ENCODE measurements at places on chromosomes 11 and 22.

DNA sequence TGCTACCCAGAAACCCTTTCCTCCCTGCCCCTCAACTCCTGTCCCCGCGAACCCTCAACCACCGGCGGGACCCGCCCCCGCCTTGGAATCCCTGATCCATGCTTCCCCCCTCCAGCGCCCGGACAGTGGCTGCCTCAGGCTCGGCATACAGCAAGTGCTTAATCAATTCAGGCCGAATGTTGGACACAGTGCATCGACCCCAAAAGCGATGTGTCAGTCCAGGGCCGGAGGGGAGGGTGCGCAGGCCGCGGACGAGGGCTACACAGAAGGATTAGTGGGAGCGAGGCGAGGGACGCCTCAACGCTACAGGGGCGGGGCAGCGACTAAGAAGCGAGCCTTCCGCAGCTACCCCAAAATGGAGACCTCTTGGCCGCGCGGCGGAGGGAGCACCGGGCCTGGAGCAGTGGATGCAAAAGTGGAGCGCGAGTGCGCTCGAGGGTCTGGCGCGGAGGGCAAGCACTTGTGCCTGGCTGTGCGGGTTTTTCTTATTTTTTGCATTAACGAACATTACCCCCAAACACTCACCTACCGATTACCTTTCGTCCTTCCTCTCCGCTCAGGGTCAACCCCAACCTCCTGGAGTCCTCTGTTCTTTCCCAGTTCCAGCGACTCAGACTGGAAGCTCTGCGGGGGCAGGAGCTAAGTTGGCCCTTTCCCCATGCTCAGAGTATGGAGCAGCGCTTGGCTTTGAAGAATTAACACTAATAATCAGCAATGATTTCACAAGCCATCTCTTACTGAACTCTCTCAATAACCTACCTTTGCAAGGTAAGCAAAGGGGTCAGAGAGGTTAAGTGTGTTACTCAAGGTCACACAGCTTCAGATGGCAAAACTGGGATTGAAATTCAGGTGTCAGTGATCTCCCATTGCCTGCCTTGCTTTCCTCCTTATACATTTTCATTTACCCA is 30.0 kb upstream of the WNT11 start:
- peaks cover 13% of the 10 kb centered on the region for H3K4me1 ChIP-seq
- H3K27me3 ChIP-seq = peaks cover 34% of the 10 kb centered on the region
- peak; percentile 67 for DNase-seq
- peak overlapping the region; percentile 94 for H3K4me3 ChIP-seq
- H3K36me3 ChIP-seq = no peaks in the 10 kb centered on the region

DNA sequence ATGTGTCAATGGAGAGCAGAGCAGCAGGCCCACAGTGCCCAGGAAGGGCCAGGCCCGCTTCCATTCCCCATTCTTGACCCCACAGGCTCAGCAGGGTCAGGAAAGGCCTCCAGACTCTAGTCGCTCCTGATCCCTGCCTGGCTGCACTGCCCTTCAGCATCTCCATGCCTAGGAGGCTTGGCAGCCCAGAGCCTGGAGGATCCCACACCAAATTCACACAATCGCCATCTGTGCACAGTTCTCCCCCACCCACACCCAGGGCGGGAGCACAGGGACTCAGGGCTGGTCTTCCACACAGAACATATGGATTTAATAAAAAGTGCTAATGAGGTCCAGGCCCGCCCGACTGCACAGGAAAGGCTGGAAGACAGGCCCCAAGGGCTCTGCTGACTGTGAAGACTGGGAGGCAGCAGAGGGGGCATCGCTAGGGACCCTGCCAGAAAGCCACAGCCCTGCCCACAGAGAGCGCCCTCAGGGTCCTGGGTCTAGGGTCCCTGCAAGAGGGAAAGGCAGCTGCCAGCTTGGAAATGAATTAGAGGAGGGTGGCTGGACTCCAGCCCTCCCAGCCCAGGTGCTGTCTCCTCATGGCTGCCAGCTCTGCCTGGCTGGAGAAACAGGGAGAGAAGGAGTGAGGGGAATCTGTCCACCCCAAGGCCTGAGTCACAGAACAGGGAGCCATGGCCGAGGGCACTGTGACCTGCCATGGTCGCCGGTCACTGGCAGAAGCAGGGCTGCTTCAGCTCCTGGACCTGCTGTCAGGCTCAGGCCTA is 39.7 kb downstream of the DKK3 start:
- peaks cover 16% of the 10 kb centered on the region for H3K27me3 ChIP-seq
- H3K4me1 ChIP-seq = peaks cover 47% of the 10 kb centered on the region
- H3K27ac ChIP-seq = peak overlapping the region; percentile 73
- no peak overlapping the region for H3K4me3 ChIP-seq

DNA sequence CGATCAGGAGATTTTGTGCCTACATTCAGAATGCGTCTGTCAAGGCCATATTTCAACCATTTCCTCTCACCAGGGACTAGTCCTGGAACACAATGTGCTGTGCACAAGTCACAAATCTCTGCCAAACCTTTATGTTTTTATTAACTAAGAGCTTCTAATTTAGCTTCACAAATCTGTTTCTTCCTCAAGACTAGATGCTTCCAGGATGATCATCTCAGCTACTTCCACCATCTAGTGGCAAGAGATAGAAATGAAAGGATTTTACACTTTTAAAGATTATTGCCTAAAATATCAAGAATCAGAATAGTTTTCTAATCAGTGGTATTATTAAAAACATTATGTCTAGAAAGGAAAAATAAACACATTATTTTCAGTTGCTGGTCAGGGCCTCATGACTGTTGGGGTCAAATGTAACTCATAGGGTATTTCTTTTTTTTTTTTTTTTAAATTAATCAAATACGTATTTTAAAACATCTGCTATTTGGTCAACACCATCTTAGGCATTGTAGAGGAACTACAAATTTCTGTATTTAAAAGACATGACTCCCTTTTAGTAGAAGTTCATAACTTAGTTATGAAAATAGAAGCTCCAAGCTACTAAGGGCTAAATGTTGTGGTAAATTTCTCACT is 1102.6 kb downstream of the DLG2 start:
- no peak overlapping the region for H3K27ac ChIP-seq
- H3K4me3 ChIP-seq = no peak overlapping the region
- no peaks in the 10 kb centered on the region for H3K27me3 ChIP-seq
- no peak for DNase-seq

DNA sequence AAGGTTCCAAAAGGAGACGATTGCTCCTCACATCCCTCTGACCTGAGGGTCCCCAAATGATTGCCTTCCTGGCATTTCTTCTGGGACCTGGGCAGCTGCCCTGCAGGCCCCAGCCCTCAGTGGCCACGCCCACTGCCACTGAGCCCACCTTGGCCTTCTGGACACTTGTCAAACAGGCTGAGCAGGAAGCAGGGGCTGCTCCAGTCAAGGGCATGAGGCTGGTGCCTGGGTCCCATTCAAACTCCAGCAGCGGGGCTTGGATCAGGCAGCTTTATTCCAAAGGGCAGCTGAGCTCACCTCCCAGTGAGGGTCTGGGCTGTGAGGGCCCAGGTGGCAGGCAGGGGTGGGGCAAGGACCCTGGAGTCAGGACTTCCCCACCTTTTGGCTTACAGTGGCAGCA is 13.6 kb downstream of the KCTD17 start:
- no peak overlapping the region for H3K4me3 ChIP-seq
- peaks cover 7% of the 10 kb centered on the region for H3K4me1 ChIP-seq
- no peaks in the 10 kb centered on the region for H3K36me3 ChIP-seq
- H3K27ac ChIP-seq = no peak overlapping the region
- no peak for DNase-seq

GRCh38 chr11:44661311-44661717 is 65.4 kb upstream of the TSPAN18 start:
- no peak overlapping the region for H3K4me3 ChIP-seq
- DNase-seq = no peak
- peaks cover 22% of the 10 kb centered on the region for H3K36me3 ChIP-seq
- H3K27ac ChIP-seq = no peak overlapping the region
- H3K4me1 ChIP-seq = peaks cover 14% of the 10 kb centered on the region

DNA sequence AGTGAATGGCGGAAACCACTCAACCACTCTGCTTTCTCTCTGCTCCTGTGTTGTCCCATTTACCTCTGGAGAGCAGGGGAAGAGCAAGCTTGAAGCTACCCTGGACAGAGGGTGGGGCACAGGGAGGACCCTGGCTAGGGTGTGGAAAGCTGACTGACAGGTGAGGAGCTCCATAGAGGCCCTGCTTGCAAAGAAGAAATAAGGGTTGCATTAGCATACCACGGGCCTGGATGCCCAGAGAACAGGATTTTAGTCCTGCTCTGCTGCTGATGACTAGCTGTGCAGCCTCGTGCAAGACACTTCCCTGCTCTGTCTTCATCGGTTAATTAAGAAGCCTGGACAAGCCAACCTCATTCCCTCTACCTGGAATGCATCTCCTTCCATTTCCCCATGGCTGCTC is 135.0 kb downstream of the BUD13 start:
- H3K27me3 ChIP-seq = no peaks in the 10 kb centered on the region
- H3K4me3 ChIP-seq = no peak overlapping the region
- H3K4me1 ChIP-seq = no peaks in the 10 kb centered on the region
- H3K27ac ChIP-seq = no peak overlapping the region
- peaks cover 5% of the 10 kb centered on the region for H3K36me3 ChIP-seq

- no peak within 1 kb of the TSS for H3K4me3 ChIP-seq
- H3K36me3 ChIP-seq = no peaks in the 10 kb centered on the region
- no peaks in the 10 kb centered on the region for H3K4me1 ChIP-seq
- no peak for DNase-seq
- no peak within 1 kb of the TSS for H3K27ac ChIP-seq
Observed at GRCh38 chr22:44180706-44181032, at the start of gene PARVG. Gene PARVG, plus strand, starts transcription at chr22:44180925. Its CDS starts 2,405 bp downstream, at chr22:44183330.

- H3K36me3 ChIP-seq = no peaks in the 10 kb centered on the region
- peaks cover 3% of the 10 kb centered on the region for H3K4me1 ChIP-seq
- no peak overlapping the region for H3K4me3 ChIP-seq
Observed at GRCh38 chr11:73236205-73236765, 18.2 kb downstream of the P2RY2 start.

- DNase-seq = no peak
- H3K36me3 ChIP-seq = no peaks in the 10 kb centered on the region
- H3K27me3 ChIP-seq = peaks cover 3% of the 10 kb centered on the region
- no peak overlapping the region for H3K4me3 ChIP-seq
- peaks cover 34% of the 10 kb centered on the region for H3K4me1 ChIP-seq
- no peak overlapping the region for H3K27ac ChIP-seq
Observed at GRCh38 chr22:19110646-19111045, 11.6 kb downstream of the DGCR2 start.
